T-helper 2 cell (primary cell): ENCODE measurements at places on chromosomes 2 and 18.
A peak's percentile ranks its signal among the peaks of the same experiment; 100 is the strongest.

- no peak for DNase-seq
These were observed 33.1 kb upstream of the SMAD7 start for GRCh38 chr18:48983793-48984437.

DNA sequence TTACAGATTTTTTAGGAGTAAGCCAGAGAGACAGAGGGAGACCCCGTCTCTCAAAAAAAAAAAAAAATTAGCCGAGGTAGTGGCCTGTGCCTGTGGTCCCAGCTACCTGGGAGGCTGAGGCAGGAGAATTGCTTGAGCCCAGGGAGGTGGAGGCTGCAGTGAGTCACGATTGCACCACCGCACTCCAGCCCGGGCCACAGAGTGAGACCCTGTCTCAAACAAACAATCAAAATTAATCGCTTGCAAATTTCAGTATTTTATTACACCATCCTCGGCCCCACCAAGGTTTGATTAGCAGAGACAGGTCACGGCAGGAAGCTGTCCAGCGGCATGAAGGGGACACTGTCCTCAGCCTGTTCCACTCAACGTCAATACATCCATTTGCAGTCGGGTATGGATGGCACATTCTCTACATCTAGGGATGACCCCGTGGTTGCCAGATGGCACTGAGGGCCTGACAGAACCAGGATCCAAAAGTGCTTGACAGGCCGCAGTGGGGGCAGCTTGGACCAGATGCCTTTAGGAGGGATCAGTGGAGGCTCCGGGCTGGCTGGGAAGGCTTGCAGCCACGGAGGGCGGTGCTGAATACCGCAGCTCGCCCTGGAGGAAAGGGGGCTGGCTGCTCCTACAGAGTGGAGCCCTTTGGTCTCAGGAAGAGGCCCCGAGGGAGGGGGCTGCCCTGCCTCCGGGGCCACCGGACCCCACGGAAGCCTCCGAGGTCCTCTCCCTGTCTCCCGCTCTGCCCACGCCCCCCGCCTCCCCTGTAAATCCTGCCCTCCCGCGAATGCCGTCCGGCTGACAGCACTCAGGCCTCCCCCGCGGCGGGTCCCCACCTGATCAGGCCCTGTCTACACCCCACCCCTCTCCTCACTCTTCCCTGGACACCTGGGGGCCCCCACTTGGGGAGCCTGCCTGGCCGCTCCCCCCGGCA lies 13.1 kb downstream of the ASPRV1 start:
- DNase-seq: no peak

GRCh38 chr18:52150050-52150449 lies 189.9 kb upstream of the DCC start:
- DNase-seq: no peak

GRCh38 chr2:151775057-151775740 lies 40.9 kb upstream of the NEB start:
- DNase-seq: no peak

- DNase-seq: no peak
These were observed 68.5 kb downstream of the NCOA1 start for GRCh38 chr2:24559473-24560113.

DNA sequence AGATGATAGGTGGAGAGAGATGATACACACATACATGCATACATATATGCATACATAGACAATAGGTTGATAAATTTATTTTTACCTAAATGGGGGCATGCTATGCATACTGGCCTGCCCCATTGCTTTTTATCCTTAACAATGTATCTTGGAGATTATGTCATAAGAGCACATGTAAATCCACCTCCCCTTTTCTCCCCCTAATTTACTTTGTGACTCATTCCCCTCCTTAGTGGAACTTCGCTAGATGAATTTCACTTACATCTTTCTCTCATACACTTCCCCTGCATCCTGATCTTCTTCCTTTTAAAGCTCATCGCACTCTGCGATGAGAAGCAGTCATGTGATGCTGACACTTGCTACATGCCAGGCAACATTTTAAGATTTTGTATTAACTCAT lies 223.6 kb downstream of the C1D start:
- DNase-seq: no peak

DNA sequence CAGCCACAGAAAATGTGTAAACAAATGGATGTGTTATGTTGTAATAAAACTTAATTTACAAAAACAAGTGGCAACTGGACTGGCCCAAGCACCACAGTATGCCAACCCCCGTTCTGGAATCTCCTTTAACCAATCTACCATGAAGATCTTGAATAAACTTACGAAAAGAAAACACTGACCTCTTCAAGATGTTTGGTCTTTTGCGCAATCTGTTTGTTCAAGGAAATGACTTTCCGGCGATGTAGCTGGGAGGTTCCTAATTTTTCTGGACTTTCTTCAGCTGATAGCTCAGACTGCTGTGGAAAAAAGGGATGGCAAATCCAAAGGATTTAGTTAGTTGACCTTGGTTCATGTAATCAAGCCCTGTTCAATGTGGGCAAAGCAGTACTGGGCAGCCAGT lies 55.7 kb downstream of the CCDC93 start:
- DNase-seq: no peak

DNA sequence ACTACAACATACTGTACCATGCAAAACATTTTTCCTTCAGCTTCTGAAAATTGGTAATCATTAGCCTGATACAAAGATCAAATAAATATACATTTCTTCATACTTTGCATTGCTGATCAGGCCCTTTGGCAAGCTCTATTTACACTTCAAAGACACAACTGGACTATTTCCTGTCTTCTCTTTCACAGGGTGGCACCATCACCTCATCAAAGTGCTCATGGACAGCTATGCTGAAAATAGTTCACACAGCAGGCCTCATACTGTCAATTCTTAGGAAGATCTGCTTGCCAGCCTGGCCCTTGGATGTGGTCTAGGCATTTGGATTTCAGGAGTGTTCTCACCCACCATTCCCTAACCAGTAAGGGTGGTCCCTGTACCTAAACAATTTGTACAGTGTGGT lies 33.9 kb downstream of the FBXO15 start:
- no peak for DNase-seq

DNA sequence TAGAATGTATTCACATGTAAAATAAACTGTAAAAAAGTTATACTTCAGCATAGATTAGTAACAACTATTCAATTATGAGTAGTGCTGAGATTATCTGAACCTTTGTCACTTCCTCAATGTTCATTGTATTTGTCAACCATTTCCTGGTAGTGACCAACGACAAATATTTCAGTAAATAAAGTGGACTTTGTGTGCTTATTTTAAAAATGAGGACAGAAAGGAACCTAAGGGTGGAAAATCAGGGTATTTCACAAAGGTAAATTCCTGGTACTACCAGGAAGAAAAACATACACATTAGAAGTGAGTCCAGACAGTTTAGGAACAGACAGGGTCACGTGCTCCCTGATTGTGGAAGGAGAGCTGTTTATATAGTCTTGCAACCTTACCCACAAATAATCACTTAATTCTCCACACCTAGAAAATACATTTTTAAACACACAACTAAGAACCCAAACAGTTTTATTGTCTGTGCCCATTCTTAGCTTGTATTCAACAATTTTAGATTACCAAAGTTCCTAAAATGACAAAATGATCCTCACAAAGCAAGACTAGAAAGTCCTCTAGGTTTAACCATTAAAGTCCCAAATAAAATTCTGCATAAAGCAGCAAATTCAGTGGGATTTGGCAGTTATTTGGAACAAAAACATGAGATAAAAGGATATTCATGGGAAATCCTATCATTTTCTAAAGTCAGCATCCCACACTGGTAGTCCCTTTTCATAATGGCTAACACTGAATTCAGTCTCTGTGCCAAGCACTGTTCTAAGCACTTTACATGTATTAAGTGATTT lies 28.2 kb downstream of the PELI1 start:
- no peak for DNase-seq

GRCh38 chr18:12518832-12519531 lies 111.3 kb downstream of the PRELID3A start:
- no peak for DNase-seq

GRCh38 chr2:219286436-219287115 lies 7.4 kb downstream of the DNAJB2 start:
- DNase-seq: no peak

DNA sequence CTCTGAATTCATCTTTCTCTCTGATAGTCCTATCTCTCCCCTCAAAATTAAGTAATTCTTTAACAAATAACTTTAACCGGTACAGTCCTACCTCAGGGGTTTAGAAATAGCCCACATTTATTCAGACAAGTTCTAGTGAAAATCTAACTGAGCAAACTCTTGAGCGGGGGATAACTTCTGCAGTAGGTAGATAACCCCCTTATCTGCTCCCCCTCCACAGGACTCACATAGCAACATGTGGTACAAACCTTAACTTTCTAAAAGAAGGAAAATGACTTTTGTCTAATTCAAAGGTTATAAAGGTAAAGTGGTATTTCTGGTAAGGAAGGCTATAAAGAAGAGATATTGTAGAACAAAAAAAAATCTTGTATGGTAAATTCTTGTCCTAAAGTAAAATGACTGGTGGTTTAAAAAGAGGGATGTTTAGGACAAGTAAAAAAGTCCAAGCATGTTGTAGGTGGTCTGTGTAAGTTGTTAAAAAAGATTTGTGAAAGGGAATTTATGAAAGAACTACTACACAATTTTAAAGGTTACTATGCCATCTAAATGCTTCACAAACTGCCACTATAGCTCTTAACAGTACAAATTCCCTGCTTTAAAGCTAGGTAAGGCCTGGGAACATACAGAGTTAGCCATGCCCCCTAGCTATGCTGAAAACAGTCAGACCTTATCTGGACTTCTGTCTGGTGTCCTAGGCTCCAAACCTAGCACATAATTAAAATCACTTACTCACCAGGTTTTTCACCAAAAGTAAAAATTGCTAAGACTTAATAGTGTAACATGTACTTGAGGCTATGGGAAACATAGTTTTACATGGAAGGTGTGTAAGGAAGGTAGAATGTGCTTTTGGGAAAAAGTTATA lies 8.1 kb upstream of the RPIA start:
- DNase-seq: no peak

- DNase-seq: no peak
These were observed 29.8 kb downstream of the B3GNT7 start for GRCh38 chr2:231425291-231425810.

- no peak for DNase-seq
These were observed 39.3 kb downstream of the RTN4 start for GRCh38 chr2:55010915-55011314.

- DNase-seq: no peak
These were observed 293.4 kb upstream of the MEX3C start for GRCh38 chr18:51490860-51491259.

GRCh38 chr2:51516667-51517066 lies 484.7 kb upstream of the NRXN1 start:
- no peak for DNase-seq

- DNase-seq: no peak
These were observed 92.5 kb upstream of the SLC35G4 start for GRCh38 chr18:11516751-11517503.

- DNase-seq: no peak
These were observed 578 bp downstream of the IWS1 start for GRCh38 chr2:127525691-127526131.

- no peak for DNase-seq
These were observed 109.2 kb upstream of the GPC1 start for GRCh38 chr2:240326246-240326645.

DNA sequence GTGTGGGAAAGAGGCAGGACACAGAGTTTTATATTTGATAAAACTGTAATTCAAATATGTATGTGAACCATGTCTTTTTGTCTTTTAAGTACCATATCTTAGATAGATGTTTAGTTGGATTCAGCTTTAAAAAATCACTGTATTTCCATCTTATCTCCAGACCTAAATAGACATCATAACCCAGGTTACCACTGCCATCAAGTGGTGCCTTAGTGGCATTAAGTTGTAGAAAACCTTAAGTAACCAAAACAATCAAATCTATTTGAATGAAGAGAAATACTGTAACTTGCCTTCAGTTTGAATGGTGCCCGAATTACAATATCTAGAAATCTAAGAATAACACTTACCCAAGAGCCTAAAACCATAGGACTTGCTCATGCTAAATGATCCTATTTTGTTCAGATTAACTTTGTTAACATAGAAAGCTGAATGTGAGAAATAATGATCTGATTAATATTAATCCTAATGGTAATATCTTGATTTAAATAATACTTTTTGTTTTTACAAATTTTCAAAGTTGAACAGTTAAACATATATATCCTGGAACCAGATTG lies 92.5 kb upstream of the MAP2 start:
- peak; percentile 17 for DNase-seq

- no peak for DNase-seq
These were observed 131.9 kb upstream of the SPRED2 start for GRCh38 chr2:65564299-65564698.

DNA sequence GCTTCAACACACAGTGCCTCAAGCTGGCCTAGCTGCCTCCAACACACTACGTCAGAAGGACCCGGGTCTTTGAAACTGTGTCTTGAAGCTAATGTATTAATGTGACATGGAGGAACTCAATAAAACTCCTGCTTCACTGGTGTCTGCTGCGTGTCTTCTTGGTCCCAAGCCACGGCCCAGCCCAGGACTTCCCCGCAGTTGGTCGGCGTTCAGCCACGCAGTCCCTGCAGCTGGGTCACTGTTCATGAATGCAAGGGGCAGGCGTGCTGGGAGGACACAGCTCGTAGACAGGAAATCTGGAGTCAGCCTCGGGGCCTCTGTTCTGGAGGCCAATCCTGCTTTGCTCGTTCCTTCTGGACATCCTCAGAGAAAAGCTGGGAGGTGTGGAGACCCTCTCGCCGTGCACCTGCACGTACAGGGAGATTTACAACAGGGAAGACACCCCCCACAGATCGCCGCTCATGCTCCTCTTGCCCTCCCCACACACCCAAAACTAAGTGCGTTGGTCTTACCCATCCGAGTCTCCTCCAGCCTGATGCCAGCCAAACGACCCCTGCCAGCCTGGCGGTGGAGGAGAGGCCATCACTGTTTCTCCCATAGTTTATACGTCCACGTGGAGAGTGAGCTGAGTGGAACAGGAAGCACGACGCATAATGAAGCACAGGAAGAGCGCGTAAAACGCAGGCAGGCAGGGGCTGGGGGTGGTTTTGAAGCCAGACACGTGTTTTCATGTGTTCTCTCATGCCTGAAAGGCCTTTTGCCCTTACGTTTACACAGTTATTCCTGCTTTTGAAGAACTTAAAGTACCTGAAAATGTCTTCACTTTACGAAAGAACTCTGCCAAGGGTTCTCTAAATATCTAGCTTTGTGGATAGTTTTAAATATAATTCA lies 39.7 kb downstream of the ADI1 start:
- DNase-seq: no peak

GRCh38 chr18:9741793-9742523 lies 33.9 kb downstream of the RAB31 start:
- DNase-seq: no peak

DNA sequence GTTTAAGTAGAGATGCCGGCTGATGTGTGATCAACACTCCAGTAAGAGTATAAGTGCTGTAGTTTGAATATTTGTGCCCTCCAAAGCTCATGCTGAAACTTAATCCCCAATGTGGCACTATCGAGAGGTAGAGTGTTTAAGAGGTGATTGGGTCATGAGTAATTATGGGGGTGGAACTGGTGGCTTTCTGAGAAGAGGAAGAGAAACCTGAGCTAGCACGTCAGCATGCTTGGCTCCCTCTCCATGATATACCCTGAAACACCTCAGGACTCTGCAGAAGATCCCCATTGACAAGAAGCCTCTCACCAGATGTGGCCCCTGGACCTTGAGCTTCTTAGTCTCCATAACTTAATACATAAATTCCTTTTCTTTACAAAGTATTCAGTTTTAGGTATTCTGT lies 584.8 kb downstream of the TSN start:
- DNase-seq: no peak

GRCh38 chr2:18132697-18133096 lies 254.2 kb downstream of the KCNS3 start:
- DNase-seq: no peak
